Suppressor macrophage treated with lipopolysaccharide for 4 hours (primary cell): ENCODE measurements at places on chromosomes 2 and 18.

GRCh38 chr2:70675862-70676261, 92.1 kb downstream of the ADD2 start:
- DNase-seq = no peak

DNA sequence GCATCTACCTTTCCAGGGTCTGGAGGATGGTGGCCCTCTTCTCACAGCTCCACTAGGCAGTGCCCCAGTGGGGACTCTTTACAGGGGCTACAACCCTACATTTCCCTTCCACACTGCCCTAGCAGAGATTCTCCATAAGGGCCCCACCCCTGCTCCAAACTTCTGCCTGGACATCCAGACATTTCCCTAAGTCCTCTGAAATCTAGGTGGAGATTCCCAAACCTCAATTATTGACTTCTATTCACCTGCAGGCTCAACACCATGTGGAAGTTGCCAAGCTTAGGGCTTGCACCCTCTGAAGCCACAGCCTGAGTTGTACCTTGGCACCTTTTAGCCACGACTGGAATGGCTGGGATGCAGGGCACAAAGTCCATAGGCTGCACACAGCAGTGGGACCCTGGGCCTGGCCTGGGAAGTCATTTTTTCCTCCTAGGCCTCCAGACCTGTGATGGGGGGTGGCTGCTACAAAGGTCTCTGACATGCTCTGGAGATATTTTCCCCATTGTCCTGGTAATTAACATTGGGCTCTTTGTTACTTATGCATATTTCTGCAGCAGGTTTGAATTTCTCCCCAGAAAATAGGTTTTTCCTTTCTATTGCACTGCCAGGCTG, 53.7 kb upstream of the ST3GAL5 start:
- DNase-seq = no peak

DNA sequence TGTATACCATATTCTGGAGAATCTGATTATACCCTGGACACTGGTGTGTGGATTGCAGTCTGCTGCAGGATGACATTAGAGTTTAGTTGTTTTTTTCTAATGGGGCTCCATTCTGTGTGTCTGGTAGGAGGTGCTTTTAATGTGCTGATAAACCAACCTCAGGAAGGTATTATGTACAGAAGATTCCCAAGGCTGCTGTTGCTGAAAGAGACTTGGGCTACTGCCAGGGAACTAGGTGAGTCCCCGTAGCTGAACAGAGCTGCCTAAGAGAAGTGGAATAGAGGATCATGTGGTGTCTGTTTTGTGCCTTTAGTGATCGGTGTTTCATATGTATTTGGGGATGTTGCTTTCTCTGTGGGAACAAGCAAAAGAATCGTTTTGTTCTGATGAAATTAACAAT, 16.5 kb downstream of the SPATA3 start:
- no peak for DNase-seq

DNA sequence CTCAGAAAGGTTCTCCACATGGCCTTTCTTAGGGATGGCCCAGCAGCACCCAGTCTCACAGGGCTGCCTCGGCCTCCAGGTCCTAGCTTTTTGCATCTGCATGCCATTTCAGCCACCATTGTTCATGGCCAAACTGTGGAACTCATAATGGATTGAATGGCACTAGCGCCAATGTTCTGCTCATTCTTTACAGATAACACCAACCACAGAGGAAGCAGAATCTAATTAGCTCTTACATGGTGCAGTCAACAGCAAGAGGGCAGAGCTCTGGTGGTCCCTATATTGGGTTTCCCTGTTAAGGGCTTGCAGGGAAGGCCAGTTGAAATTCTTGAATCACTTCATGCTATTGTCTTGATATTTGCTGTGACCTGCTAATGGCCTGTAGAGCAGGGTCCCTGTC, 45.6 kb downstream of the ARL4C start:
- no peak for DNase-seq

DNA sequence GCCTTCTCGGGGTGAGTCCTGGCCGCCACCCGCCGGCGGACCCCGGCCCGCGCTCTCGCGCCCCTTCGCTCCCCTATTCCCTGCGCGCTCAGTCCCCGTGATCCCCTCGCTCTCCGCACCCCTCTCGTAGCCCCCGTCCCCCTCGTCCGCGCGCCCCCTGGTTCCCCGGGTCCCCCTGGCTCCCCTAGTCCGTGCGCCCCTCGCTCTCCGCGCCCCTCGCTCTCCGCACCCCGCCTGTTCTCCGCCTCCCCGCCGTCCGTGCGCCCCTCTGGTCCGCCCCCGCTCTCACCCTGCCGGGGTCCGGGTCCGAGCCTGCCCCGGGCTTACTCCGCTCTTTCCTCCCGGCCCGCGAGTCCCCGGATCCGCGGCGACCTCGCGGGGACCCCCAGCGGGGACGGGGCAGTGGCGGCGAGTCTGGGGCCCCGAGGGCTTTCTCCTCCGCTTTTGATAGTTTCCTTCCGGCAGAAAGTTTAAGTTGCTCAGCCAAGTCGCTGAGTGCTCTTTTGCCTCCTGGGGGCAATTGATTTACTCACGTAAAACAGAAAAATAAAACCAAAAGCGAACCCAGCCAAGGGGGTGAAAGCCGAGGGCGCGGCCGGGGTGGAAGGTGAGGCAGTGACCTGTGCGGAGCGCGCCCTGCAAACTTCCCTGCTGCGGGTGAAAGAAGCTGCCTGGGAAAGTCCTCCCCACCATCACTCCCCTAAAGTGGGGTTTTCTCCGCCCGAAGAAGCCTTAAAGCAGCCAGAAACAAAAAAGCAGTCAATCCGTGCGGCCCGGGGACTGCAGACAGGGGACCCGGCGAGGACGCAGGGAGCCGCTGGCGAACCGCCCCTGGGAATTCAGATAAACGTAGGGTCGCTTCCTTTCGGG, 568 bp downstream of the RAB31 start:
- peak; percentile 61 for DNase-seq

DNA sequence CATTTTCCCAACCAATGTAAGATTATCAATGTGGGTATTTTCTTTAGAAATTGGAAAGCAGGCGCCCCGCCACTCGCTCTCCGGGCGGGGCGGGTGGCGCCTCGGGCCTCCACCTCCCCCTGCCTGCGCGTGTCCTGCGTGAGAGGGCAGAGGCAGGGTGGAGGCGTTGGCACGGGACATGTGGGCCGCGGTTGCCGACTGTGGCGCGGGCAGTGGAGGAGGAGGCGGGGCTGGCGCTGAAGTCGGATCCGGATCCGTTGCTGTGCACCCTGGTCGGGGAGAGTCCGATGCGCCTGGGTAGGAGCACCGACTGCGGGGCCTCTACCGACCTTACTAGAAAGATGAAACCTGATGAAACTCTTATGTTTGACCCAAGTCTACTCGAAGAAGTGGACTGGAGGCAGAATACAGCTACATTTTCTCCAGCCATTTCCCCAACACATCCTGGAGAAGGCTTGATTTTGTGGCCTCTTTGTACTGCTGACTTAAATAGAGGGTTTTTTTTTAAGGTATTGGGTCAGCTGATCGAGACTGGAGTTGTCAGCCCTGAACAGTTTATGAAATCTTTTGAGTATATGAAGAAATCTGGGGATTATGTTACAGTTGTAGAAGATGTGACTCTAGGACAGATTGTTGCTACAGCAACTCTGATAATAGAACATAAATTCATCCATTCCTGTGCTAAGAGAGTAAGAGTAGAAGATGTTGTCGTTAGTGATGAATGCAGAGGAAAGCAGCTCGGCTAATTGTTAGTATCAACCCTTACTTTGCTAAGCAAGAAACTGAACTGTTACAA, 37.9 kb downstream of the PMS1 start:
- DNase-seq = peak; percentile 7

DNA sequence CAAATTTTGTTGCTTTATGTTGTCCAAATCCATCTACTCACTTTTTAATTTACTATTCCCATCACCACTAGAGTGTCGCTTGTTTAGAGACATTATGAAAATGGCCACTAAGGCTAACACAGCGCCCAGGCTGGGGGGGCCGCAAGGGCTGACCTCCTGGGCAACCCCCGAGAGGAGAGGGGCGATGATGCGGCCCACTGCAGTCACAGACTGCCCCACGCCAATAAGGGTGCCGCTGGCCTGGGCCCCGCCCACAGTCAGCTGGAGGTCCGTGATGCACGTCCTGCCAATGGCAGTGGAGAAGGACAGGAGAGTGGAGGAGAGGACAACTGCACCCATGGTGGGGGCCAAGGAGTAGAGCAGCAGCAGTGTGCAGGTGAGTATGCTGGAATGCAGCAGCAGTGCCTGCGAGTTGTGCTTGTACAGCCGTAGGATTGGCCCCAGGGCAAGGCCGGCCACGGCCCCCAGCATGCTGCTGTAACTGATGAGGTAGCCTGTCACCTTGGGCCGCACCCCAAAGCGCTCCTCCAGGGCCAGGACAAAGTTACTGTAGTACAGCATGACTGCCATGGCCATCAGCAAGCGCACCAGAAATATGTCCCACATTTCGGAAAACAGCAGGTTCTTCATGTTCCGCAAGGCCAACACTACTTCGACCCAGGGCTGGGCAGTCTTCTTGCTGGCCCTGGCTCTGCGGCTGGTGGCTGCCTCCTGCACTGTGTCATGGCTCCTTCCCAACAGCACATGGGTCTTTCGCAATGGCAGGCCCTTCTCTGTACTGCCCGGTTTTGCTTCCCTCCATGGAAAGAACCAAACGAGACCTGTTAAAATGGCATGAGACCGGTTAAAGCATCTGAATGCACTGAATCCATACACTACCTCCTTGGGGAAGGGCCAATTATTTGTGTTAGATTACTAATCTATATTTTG, 43.2 kb upstream of the TMEM182 start:
- DNase-seq = no peak

DNA sequence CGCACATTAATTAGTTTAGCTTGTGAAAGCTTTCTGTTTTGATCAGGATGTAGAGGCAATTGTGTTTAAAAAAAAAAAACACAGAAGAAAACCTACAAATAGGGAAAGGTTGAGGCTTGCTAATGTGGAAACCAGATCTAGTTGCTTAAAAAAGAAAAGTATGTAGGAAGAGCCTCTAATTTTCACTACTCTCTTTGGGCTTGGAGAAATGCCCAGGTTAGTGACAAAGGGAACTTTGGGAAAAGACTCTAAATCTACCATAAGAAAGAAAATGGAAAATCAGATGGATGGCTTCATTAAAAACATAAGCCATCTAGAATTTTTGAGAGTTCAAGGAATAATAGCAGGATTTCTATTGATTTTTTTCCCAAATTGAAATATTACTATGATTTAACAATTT, 47.3 kb upstream of the SLC38A11 start:
- no peak for DNase-seq
